ENCODE measurements at places on chromosomes 1 and 21.

GRCh38 chr21:45421071-45421845 lies 16.3 kb downstream of the COL18A1 start:
- DNase-seq = no peak

DNA sequence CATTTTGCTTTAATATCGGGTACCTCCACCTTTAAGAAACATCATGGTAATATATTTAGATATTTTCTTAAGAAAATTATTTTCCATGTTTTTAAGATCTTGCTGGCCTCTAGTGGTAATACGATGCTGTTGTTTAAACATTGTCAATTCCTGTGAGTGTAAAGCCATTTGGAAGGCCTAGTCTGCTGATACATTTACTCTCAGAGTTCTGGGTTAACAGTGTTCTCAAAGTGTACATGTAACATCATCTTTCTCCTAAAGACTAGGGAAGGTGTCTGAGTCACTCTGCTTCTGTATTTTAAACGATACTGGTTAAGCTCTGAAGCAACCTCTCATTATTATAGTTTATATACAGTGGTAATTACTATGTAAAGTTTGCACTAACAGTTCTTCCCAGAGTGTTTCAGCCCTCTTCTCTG lies 189.1 kb downstream of the RASAL2 start:
- DNase-seq = peak; percentile 5

- DNase-seq = no peak
These were observed 126.2 kb downstream of the CNIH3 start for GRCh38 chr1:224742349-224742748.

- no peak for DNase-seq
These were observed 23.4 kb upstream of the MEF2D start for GRCh38 chr1:156523801-156524480.

- DNase-seq = no peak
These were observed 3.5 kb downstream of the OLFML2B start for GRCh38 chr1:162020150-162020549.

- DNase-seq = no peak
These were observed 20.4 kb upstream of the SDE2 start for GRCh38 chr1:226019572-226019971.

DNA sequence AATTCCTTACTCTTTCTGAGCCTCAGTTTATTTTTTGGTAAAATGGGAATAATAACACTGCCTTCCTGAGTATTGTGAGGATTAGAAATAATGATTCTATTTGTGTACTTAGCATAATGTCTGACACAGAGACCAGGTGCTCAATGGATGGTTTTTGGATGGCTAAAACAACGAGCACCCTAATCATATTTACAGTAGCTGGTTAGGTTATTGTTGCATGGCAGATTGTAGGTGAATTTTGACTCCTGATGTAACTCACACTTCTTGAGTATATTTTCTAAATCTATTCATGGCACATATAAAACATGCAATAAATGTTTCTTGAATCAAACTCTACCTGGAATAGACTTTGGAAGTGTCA lies 11.9 kb upstream of the DUSP10 start:
- no peak for DNase-seq

GRCh38 chr1:24201941-24202440 lies 14.9 kb upstream of the IFNLR1 start:
- DNase-seq = peak; percentile 7

DNA sequence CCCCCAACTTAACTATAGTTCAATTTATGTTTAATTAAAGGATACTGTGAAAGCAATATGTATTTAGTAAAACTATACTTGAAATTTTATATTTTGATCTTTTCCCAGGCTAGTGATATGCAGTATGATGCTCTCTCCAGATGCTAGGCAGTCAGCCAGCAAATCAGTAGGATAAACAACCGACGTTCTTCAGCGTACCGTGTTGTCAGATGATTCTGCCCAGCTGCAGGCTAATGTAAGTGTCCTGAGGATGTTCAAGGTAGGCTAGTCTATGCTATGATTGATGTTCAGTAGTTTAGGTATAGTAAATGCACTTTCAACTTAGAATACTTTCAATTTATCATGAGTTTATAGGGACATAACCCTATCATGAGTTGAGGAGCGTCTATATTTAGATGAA lies 762.6 kb downstream of the MRPL39 start:
- no peak for DNase-seq

- DNase-seq = no peak
These were observed 57.6 kb downstream of the SPSB1 start for GRCh38 chr1:9350013-9350908.

- DNase-seq = no peak
These were observed 34.5 kb downstream of the ABCG1 start for GRCh38 chr21:42253466-42253865.

DNA sequence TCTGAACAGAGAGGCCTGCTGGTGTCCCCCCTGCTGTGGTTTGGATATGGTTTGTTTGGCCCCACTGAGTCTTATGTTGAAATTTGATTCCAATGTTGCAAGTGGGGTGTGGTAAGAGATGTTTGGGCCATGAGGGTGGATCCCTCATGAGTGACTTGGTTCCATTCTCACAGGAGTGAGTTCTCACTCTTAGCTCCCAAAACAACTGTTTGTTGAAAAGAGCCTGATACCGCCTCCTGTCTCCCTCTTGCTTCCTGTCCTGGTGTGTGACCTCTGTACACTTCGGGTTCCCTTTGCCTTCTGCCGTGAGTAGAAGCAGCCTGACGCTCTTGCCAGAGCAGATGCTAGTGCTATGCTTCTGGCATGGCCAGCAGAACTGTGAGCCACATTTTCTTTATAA lies 60.5 kb downstream of the C21orf91 start:
- no peak for DNase-seq

DNA sequence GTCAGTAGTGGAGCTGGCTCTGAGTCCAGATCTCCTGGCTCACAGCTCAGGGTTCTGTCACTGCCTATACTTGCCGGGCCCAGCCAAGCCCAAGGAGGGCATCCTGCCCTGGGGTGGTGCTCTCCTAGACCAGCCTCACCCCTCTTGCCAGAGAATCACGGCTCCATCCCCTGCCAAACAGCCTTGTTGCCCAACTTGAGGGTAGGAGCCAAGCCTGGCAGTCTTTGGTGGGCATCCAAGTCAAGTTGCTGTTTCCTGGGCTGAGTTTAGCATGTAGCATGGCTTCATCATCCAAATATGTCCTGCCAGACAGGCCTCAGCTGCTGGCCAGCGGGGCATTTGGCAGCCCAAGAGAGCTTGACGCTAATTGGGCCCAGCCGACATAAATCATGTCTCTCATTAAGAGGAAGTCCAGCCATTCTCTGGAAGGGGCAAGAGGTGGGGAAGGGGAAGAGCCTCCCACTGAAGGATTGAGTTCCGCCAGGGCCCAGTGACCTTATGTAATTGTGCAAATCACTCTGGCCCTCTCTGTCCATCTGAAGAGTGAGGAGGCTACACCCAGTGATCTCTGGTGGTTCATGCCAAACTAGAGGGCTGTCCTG lies 22.6 kb upstream of the TRABD2B start:
- DNase-seq = no peak

GRCh38 chr1:166944186-166944967 lies 31.0 kb downstream of the ILDR2 start:
- no peak for DNase-seq

GRCh38 chr1:109993885-109994284 lies 9.3 kb downstream of the AHCYL1 start:
- DNase-seq = no peak

- DNase-seq = no peak
These were observed 21.0 kb upstream of the CXADR start for GRCh38 chr21:17491716-17492414.

DNA sequence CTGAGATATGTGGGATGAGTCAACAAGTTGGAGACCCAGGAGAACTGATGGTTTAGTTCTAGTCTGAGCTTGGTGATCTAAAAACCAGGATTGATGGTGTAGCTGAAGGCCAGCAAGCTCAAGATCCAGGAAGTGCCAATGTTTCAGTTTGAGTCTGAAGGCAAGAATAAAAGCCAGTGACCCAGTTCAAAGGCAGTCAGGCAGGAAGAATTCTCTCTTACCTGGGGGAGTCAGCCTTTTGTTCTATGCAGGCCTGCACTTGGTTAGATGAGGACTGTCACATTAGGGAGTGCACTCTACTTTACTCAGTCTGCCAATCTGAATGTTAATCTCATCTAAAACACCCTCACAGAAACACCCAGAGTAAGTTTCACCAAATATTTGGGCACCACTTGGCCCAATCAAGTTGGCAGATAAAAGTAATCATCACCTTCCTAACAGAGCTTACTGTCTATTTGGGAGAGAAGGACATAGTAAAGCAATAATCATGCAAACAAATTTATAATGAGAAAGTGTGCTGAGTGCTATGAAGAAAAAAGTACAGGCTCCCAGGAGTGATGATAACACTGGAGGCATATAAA lies 63.4 kb downstream of the TSEN15 start:
- DNase-seq = no peak

GRCh38 chr1:38296047-38296446 lies 249.5 kb upstream of the POU3F1 start:
- DNase-seq = no peak

DNA sequence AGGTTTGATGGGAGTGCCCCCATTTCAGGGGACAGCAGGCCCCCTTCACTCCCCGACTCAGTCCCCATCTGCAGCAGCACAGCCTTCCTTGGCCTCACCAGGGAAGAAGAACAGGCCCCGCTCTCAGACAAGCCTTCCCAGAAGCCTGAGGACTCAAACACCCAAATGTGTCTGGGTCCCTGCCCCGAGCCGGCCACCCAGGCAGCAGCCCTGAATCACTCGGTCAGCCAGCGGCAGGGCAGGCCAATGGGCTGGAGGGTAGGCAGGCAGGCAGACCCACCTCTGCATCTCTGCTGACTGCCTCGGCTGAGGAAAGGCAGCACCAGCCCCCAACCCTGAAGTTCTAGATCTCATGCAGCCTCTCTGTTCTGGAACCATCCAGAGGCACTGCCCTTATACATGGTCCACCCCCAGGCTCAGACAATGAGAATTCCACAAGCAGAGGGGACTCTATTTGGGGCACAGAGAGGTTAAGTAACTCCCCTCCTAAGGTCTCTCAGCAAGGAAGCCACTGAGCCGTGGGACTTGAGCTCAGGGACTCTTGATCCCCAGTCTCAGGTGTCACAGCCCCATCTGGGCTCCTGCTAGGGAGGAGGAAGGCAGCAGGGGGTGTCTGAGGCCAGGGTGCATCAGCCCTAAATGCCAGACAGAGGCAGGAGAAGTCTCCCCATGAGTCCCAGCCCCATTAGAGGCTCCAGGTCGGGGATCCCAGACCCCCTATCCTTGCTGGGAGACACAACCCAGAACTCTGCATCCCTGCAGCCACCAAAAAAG lies 33.2 kb upstream of the RUNX3 start:
- DNase-seq = no peak

DNA sequence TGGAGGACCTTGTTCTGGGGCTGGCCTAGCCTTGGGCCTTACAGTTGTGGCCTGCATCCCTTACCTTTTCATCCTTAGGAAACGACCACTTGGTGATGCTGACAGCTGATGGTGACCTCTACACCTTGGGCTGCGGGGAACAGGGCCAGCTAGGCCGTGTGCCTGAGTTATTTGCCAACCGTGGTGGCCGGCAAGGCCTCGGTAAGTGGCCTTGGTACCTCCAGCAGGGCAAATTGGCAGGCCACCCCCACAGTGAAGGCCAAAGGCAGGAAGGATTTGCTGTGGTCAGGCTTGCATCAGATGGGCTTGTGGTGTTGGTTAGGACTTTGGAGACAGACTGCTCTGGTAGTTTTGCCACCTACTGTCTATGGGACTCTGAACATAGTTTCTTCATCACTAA lies 17.7 kb upstream of the TRNAU1AP start:
- DNase-seq = no peak

- DNase-seq = no peak
These were observed 121.1 kb upstream of the ST6GALNAC5 start for GRCh38 chr1:76746206-76746605.

GRCh38 chr1:31373056-31373896 lies at the start of gene FABP3:
Gene FABP3 (minus strand): TSS chr1:31373076. CDS start chr1:31373014, 62 bp downstream.
- no peak for DNase-seq

DNA sequence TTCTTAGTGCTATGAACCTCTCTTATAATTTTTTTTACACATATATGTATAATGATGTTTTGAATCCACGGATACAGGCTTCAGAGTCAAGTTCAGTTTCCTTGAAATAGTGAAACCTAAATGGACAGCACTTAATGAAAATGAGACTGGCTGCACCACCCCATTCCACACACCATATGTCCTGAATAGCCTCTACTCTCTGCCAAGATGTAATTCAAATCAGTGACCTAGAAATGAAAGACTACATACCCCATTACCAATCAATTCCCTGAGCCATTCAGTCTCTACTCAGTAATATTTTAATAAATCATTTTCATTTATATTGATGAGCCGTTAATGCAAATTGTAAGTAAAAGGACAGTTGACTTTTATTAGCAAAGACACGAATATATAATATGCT lies 614.9 kb upstream of the TMPRSS15 start:
- no peak for DNase-seq

- DNase-seq = no peak
These were observed 1234.8 kb downstream of the MRPL39 start for GRCh38 chr21:24372506-24372905.

DNA sequence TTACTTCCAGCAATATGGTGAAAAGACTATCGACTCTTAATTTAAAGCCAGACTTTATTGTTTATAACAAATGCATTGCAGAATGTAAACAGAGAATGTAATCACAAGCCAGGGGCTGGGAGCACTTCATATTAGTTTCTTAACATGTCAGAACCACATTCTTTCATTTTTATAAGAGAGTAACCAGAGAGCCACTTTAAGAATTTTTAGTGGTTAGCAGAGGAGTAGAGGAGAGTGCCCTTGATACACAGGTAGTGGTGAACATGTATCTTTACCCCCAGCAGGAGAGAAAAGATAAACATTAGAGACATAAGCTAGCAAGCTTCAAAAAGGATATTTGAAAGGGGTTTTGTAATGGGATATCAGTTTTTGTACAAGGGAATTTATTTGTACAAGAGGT lies 11.1 kb downstream of the AMY2B start:
- DNase-seq = no peak

- no peak for DNase-seq
These were observed at the start of gene HSPB7 for GRCh38 chr1:16017461-16018303. Gene HSPB7 (minus strand): TSS chr1:16018043. CDS start chr1:16017963, 80 bp downstream.

GRCh38 chr1:209354840-209355165 lies 228.7 kb upstream of the CAMK1G start:
- DNase-seq = no peak

- DNase-seq = no peak
These were observed 152.7 kb upstream of the NEGR1 start for GRCh38 chr1:72435025-72435424.

DNA sequence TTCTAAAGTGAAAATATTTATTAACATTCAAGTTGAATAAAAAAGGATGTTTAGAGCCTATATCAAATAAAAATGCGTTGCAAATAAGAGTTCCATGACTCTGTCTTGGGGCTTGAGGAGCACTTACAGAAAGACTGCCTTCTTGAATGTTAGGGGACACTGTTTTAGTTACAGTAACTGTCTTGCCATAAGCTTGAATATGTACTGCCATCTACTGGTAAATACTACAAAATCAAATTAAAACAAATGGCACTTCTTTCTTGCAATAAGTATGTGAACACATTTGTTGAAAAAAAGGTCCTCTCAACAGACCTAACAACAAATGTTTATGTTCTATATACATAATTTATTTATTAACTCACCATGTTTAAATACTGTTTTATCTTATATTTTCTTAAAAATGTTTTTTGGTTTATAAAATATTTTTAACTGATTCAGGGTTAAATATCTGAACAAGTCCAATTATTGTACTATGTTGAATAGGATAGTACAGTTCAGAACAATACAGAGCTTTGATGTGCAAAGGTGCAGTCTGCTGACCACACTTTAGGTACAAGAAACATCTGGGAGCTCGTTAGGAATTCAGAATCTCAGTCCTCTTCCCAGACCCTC lies 199.5 kb downstream of the LRRIQ3 start:
- DNase-seq = peak; percentile 39
